ENCODE measurements at places on chromosomes 11 and 22.

DNA sequence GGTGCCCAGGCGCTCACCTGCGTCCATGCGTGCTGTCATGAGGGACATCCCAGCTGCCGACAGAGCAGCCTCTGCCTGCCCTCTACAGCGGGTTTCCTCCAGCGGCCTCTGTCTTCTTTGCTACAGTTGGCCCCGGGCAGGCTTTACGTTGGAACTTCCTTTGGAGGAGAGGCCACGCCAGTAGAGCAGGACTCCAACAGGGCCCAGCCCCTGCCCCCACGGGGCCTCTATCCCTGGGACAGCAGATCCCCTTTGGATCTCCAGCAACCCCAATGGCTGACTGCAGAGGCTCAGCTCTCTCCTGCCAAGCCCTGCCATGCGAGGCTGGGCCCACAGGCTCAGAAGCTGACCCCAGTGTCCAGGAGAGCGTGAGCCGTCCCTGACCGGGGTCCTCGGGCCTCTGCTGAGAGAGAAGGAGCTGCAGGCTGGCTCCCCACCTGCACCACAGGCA is 12.1 kb downstream of the TRPM5 start:
- DNase-seq: no peak

DNA sequence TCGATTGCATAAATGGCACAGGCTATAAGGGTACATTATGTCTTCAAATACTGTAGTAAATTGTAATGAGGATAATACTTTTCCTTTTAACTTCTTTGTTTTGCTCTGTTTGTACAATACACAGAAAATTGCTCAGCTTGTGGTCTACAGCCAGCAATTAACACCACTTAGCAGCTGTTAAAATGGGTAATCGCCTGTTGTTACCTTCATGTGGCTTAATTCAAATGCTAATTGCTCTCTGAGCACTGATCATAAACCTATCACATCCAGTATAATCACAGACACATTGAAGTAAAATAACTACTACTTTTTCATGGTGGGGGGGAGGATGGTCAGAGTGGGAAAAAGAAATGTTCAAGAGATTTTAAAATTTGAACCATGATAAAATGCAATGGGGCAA is 1164.1 kb upstream of the CNTN5 start:
- no peak for DNase-seq

- DNase-seq: peak; percentile 53
Observed at GRCh38 chr11:69888483-69889181, 69.4 kb upstream of the FGF3 start.

- no peak for DNase-seq
Observed at GRCh38 chr11:12152321-12152720, 41.9 kb downstream of the MICAL2 start.

GRCh38 chr22:39808081-39808480 is 85.5 kb downstream of the ENTHD1 start:
- DNase-seq: peak; percentile 27

- DNase-seq: no peak
Observed at GRCh38 chr22:29715705-29716104, 4.1 kb upstream of the CABP7 start.

GRCh38 chr11:35138943-35139721 is at the start of gene CD44:
CD44 (plus strand) TSS chr11:35139171; CDS start chr11:35139304, 133 bp downstream.
- DNase-seq: peak; percentile 67

- no peak for DNase-seq
Observed at GRCh38 chr11:17508791-17509190, 32.1 kb upstream of the ABCC8 start.

DNA sequence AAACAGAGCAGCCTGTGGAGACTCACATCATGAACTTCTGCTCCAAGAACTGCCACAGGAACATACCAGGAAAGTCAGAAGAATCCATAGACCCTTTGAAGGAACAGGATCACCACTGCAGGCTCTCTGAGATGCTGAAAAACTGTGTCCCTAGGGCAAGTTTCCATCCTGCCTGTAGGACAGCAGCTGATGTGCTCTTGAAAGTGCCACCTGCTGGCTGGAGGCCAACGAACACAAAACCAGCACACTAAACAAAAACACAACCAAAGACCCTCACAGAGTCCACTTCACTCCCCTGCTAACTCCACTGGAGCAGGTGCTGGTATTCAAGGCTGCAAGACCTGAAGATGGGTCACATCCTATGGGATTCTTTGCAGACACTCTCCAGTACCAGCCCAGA is 12.0 kb upstream of the NXPE1 start:
- DNase-seq: no peak

GRCh38 chr11:91299980-91300379 is 924.6 kb upstream of the FAT3 start:
- DNase-seq: no peak

GRCh38 chr11:60923326-60923725 is 934 bp upstream of the TMEM132A start:
- DNase-seq: no peak

DNA sequence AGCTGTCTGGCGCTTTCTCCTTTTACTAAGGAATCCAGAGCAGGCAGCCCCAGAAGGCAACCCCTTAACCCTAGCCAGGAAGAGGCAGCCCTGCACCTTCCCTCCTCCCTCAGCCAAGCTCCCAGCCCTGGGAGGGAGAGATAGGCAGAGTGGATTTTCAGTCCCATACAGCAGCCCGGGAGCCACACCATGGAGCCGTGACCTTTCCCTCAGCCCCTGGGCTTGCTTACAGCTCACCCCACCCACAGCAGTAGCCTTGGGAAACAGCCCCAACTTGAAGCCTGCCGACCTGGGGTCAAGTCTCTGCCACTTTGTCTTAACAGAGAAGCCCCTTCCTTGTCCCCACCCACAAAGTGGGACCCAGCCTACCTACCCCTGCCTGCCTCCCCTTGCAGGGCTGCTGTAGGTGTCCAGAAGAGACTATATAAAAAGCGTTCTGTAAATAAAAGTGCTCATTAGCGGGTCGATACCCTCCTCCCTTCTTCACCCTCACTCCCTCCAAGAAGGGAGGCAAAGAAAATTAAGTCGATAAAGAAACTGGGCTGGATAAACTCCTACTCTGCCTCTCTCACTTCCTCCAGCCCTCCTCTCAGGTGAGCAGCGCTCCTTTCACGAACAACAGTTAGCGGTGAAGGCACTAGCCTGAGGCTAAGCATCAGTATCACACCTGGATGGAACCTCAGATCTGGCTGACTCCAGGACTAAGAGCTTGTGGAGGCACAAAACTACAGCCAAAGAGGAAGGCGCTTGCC is 4.2 kb downstream of the TST start:
- no peak for DNase-seq

DNA sequence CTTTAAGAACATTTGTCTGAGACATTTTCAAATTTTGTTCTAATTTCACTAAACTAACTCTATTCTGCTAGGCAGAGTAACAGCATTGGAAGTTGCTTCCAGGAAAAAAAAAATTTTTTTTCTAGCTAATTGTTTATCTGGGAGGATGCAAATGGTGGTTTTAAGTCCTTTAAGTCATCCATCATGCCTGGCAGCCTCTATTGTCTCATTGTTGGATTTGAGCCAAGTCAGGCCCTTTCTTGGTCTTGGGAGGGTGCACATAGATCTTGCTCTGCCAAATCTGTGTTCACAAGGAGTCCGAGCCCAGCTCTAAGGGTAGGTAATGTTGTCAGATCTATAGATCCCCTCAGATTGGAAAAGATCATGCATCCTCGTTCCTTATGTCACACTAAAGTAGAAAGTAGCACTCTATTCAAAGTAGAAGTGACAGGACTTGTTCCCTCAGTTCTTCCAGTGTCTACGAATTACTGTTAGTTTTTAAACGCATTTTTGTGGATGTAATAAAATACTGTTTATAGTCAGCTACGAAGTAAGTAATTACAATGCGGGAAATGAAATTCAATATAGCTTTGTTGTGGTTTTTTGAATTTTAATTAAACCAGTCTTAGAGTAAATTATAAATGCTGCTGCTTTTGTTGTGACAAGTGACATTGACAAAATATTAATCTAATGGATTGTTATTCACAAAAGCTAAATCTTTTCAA is 166.0 kb upstream of the RASSF10 start:
- no peak for DNase-seq

- DNase-seq: peak; percentile 19
Observed at GRCh38 chr11:2892967-2893528, 7.5 kb upstream of the CDKN1C start.

- no peak for DNase-seq
Observed at GRCh38 chr11:105152021-105152512, 12.5 kb upstream of the CARD18 start.

- DNase-seq: no peak
Observed at GRCh38 chr11:27971171-27971570, 136.8 kb downstream of the KIF18A start.

DNA sequence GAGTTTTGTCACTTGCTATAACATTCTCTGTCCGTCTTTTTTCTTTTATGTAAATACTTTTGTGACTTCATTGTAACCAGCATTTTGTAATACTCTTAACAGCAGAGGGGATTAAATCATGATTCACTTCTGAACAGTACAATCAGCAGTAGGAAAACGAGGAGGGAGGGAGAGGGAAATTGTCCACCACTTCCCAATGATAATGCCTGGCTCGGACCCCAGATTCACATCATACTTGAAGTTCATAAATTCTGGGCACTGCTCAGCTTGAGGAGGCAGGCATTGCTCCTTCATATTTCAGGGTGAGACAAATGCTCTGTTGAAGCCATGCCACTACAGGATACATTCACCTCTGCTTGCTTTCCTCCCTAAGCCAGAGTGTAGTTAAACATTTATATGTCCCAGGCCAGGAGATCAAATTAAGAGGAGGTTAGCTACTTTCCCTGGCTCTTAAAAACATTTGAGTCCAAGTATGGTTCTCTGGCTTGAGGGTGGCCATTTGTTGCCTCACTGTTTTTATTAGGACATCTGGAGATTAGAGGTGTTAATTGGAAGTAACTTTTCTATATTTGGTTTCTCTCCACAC is 129.0 kb upstream of the LDLRAD3 start:
- DNase-seq: no peak

- no peak for DNase-seq
Observed at GRCh38 chr11:43644621-43645299, 35.8 kb upstream of the HSD17B12 start.

DNA sequence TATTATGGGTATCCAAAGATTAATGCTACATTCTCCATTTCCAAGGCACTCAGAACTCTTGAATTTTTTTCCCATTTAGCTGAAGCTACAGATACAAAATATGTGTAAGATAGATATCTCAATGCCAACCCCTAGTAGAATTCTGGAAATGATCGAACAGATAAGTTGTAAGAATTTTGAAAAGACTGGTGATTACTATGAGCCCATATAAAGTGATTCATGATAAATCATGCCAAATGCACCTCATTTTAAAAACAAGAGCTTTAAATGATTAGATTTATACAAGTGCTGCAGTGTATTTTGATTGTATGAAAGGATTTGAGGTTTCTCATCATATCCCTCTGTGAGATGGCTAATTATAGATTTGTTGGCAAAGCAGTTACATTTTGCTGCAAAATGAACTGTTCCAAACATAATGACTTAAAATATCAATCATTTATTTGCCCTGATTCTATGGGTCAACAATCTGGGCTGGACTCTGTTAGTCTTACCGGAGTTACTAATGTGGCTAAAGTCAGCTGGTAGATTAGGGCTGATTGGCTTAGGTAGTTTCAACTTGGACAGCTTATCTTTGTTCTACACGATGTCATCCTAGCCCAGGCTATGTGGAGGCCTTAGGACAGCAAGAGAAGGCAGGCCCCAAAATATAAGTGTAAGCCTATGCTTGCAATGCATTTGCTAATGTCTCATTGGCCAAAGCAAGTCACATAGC is 3.4 kb downstream of the OR10V1 start:
- no peak for DNase-seq

- DNase-seq: no peak
Observed at GRCh38 chr11:102139081-102139498, 28.8 kb downstream of the YAP1 start.

DNA sequence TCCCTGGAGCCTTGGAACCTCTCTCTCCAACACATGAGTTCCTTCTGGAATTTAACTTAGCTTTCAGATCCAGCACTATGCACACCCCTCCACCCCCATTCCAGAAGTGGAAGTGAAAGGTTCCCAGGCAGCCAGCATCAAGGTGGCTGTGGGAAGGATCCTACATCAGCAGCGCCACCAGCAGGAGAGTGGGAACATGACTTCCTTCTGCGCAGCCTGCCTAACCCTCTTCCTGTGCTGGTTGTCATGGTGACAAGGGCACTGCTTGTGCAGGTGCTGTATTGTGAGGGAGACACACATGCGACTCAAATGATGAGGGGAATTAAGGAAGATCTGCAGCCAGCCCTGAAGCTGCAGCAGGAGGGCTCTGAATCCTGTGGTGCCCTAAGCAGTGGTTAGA is 904.5 kb upstream of the API5 start:
- no peak for DNase-seq

All from stimulated activated CD4-positive, alpha-beta T cell treated with anti-CD3 and anti-CD28 coated beads, Interleukin-4, amount 100 ng/mL, for 48 hours (primary cell).